Skeletal muscle cell (primary cell): ENCODE measurements at places on chromosomes 7 and 10.

DNA sequence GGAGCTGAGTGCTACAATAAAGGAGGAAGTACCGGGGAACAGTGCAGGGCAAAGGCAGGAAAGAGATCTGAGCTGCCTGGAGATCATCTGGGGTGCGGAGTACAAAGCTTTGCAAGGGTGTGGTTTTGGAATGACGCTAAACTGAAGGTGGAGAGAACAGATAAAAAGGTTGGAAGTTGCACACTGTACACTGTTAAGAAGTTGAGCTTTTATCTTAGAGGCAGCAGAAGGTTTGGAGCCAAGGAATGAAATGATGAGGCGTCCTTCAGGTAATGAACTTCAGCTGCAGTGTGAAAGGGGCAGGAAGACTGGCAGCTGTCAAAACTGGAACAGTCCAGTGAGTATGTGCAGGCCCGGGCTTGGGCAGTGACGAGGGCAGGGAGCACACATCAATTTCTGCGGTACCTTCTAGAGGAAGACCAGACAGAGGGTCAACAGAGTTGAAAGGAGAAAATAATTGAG lies 7.2 kb upstream of the ANKRD61 start:
- no peak for DNase-seq

- no peak for DNase-seq
Measured at GRCh38 chr7:108007261-108007660, 4.3 kb upstream of the LAMB1 start.

DNA sequence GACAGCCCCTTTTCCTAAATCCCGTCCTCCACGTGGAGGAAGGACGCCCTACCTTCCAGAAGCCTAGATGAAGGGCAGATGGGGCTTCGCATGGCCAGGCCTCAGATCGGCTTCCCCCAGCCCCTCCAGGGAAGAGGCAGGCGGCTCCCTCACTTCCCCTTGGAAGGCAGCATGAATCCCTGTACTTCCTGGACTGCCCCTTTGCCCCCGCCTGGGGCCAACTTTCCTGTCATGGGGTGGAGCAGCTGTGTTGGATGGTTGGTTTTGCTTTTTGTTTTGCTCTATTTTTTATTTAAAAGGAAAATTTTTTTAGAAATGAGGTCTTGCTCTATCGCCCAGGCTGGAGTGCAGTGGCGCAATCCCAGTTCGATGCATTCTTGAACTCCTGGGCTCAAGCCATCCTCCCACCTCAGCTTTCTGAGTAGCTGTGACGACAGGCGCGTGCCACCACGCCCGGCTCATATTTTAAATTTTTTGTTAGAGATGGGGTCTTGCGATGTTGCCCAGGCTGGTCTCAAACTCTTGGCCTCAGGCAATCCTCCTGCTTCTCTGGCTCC lies 27.2 kb downstream of the GTF2IRD1 start:
- no peak for DNase-seq

- no peak for DNase-seq
Measured at GRCh38 chr7:131737746-131738465, 181.5 kb upstream of the PODXL start.

GRCh38 chr10:80612261-80612660 lies 74.6 kb downstream of the SH2D4B start:
- DNase-seq: no peak

DNA sequence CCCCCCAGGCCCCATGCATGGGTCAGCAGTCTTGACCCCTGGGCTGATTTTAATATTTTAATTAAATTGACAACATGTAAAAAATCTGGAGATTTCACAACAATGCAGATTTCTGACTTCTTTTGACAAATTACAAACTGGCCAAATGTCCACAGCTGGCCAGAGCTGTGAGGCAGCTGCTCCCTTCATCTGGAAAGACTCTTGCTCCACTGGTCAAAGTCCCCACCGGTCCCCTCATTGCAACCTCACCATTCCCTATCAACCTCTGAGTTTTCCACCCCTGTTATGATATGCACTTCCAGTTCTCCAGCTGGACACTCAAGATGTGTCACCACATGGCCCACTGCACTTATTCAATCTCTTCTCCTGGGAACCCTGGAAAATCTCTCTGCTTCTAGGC lies 266.2 kb downstream of the KCNMA1 start:
- no peak for DNase-seq

- DNase-seq: no peak
Measured at GRCh38 chr7:151895631-151896031, 18.7 kb upstream of the PRKAG2 start.

GRCh38 chr10:36281831-36282331 lies 639.8 kb upstream of the FZD8 start:
- peak; percentile 41 for DNase-seq

DNA sequence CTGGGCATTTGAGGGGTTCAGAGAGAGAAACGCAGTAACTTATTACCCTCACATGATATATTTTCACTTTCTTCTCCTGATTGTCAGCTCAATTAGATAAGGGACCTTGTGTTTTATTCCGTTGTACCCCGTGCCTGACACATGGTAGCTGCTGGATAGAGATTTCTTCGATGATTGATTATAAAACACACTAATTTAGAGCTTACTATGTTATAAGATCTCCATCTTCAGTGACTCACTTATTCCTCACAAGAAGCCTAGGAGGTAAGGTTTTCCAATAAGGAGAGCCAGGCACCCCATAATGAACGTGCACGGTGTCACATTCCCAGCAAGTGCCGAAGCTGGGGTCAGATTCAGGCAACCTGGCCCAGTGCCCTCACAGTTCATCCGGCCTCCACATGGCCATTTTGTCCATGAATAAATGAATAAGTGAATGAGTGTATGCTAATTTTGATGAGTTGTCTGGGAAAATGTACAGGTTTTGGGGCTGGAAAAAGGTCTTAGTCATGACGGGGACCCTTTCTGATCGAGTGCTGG lies 138.1 kb upstream of the CDCA7L start:
- no peak for DNase-seq

GRCh38 chr7:117285826-117286225 lies 37.0 kb downstream of the WNT2 start:
- no peak for DNase-seq

GRCh38 chr7:54967377-54967776 lies 51.4 kb upstream of the EGFR start:
- no peak for DNase-seq

- DNase-seq: peak; percentile 96
Measured at GRCh38 chr10:51389415-51390321, 309.7 kb downstream of the CSTF2T start.

- no peak for DNase-seq
Measured at GRCh38 chr7:111086532-111086931, 4.4 kb upstream of the LRRN3 start.

DNA sequence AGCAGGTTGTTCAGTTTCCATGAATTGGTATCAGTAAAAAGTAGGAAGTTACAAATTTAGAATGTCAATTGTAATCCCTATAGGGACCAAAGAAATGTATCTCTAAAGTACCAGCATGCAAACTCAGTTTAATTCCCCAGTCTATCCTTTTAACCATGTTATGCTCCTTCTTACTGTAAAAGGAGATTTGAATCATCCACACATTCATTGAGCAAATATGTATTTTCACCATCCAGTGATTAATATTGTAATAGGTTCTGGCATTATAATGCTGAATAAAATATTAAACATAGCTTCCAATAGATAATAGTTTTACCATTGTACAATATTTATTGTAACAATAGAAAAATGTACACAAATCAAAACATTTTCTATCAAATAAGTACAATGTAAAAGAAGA lies 228.2 kb upstream of the SEMA3A start:
- no peak for DNase-seq
